ENCODE measurements at places on chromosomes 4 and X.
A peak's percentile ranks its signal among the peaks of the same experiment; 100 is the strongest.

- H3K4me1 ChIP-seq = peaks cover 18% of the 10 kb centered on the region
- no peak overlapping the region for H3K27ac ChIP-seq
- peaks cover 13% of the 10 kb centered on the region for H3K36me3 ChIP-seq
- peaks cover 14% of the 10 kb centered on the region for H3K27me3 ChIP-seq
- no peak for DNase-seq
- H3K4me3 ChIP-seq = peak overlapping the region; percentile 26
Observed at GRCh38 chr4:140645614-140646412, 77.1 kb upstream of the UCP1 start.

- H3K4me1 ChIP-seq = peaks cover 17% of the 10 kb centered on the region
- H3K36me3 ChIP-seq = no peaks in the 10 kb centered on the region
- no peaks in the 10 kb centered on the region for H3K27me3 ChIP-seq
Observed at GRCh38 chr4:41989994-41990364, 351 bp upstream of the SLC30A9 start.

DNA sequence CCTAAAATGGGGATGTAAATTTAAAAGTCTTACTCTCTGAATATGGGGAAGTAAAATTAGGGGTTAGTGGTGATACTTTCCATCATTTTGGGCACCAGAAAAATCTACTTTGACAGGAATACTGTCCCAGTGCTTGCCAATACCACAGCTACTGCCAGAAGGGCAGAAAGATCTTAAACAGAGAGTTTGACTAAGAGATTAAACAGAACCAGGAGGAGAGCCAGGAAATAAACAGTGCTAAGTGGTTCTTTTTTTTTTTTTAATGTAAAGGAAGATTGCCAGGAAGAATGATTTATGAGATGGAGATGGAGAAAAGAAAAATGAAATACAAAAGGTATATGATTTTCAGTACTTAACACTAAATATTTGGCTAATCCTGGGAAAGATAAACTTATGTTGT lies 126.8 kb downstream of the RTL3 start:
- no peaks in the 10 kb centered on the region for H3K36me3 ChIP-seq
- DNase-seq = no peak
- no peak overlapping the region for H3K4me3 ChIP-seq
- peaks cover 2% of the 10 kb centered on the region for H3K27me3 ChIP-seq
- H3K4me1 ChIP-seq = no peaks in the 10 kb centered on the region

DNA sequence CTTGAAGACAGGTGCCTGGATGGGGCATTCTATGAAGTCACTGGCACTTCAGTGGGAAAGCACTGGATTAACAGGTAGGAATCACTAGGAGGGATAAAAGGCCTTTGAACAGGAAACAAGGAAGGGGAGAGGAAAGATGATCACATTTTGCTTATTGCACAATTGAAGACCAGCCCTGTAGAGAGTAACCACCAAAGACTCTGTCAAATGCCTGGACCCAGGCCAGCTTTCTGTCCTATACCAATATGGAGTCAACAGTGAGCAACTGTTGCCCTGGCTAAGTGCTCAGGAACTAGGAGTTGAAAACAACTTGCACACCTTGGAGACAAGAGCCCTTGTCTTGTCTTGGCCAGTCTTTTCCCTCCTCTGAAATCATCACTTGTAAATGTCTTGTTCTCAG lies 14.1 kb upstream of the RTL3 start:
- no peaks in the 10 kb centered on the region for H3K36me3 ChIP-seq
- no peaks in the 10 kb centered on the region for H3K4me1 ChIP-seq
- DNase-seq = no peak
- H3K27me3 ChIP-seq = no peaks in the 10 kb centered on the region

DNA sequence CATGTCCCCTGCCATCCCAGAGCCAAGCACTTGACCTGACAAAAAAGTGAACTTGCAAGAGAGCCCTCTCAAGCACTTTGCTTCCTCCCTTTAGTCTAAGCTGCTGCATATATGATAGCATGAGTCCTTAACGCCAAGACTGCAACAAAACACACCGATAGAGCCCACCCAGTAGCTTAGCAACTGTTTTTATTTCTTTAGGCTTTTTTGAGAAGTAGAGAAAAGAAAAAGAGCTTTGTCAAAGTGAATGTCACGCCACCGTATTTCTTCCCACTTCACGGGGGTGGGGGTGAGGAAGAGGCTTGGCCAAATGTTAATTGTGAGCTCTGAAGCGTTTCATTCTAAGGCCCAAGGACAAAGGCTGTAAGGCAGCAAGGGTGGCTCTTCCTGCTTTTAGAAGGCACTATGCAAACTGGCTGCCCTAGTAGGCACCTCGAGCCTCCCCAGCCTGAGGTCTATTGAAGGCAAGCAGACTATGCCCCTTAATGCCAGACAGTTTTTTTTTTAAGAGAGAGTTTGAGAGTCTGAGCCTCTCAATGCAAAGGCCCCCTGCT lies 138.6 kb downstream of the HS6ST2 start:
- H3K36me3 ChIP-seq = no peaks in the 10 kb centered on the region
- H3K27ac ChIP-seq = no peak overlapping the region
- no peaks in the 10 kb centered on the region for H3K27me3 ChIP-seq
- no peak overlapping the region for H3K4me3 ChIP-seq

DNA sequence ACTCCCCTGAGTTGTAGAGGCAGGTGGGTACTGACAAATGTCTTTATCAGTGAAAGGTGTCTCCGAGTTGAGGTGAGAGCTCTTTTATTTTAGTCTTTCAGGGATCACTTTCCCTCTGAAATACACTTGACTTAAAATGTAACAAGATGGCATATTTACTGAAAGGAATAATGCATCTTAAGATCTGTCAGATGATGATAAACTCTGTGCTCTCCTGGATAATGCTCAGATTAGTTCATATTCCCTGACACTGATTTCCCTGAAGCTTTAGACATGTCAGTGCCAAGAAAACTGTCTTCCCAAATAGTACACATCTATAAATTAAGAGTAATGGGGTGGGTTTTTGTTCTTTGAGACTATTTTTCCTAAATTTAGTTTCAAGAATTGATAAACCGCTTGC lies 75.5 kb downstream of the ALG13 start:
- peaks cover 16% of the 10 kb centered on the region for H3K36me3 ChIP-seq
- H3K27ac ChIP-seq = no peak overlapping the region
- no peak overlapping the region for H3K4me3 ChIP-seq
- no peaks in the 10 kb centered on the region for H3K27me3 ChIP-seq
- H3K4me1 ChIP-seq = no peaks in the 10 kb centered on the region

DNA sequence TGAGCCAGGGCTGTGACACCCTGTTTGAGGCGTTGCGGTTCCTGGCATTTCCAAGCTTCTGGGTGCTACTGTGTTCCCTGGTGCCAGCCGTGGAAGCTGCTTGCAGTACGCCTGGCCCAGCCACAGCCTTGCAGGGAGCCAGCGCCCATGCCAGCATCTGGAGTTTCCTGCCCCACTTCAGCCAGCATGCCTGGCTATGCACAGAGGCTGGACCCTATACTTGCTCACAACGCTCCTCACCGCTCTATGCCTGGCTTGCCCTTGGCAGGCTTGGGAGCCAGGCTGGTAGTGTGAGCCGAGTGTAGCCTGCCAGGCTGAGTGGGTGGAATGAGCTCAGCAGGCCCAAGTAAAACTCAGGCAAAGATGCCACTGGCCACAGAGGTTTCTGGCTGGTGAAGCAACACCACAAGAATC lies 22.4 kb downstream of the PRRG1 start:
- peaks cover 15% of the 10 kb centered on the region for H3K4me1 ChIP-seq
- H3K4me3 ChIP-seq = no peak overlapping the region
- no peaks in the 10 kb centered on the region for H3K36me3 ChIP-seq
- peaks cover 2% of the 10 kb centered on the region for H3K27me3 ChIP-seq

DNA sequence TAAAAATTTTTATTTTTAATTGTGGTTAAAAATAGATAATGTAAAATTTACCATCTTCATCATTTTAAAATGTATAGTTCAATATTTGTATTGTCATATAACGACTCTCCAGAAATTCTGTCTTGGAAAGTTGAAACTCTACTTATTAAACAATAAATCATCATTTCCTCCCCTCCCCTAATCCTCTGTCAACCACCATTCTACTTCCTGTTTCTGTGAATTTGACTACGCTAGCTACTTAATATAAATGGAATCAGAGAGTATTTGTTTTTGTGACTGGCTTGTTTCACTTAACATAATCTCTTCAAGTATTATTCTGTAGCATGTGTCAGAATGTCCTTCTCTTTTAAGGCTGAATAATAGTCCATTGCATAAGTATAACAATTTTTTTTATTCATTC lies 729.0 kb upstream of the AADAT start:
- peaks cover 2% of the 10 kb centered on the region for H3K27me3 ChIP-seq
- no peak overlapping the region for H3K4me3 ChIP-seq
- H3K36me3 ChIP-seq = no peaks in the 10 kb centered on the region
- H3K27ac ChIP-seq = no peak overlapping the region
- H3K4me1 ChIP-seq = no peaks in the 10 kb centered on the region

GRCh38 chrX:30296408-30297254 lies 12.6 kb downstream of the NR0B1 start:
- no peak for DNase-seq
- peaks cover 1% of the 10 kb centered on the region for H3K27me3 ChIP-seq
- no peak overlapping the region for H3K27ac ChIP-seq
- no peaks in the 10 kb centered on the region for H3K36me3 ChIP-seq
- H3K4me3 ChIP-seq = no peak overlapping the region
- no peaks in the 10 kb centered on the region for H3K4me1 ChIP-seq

DNA sequence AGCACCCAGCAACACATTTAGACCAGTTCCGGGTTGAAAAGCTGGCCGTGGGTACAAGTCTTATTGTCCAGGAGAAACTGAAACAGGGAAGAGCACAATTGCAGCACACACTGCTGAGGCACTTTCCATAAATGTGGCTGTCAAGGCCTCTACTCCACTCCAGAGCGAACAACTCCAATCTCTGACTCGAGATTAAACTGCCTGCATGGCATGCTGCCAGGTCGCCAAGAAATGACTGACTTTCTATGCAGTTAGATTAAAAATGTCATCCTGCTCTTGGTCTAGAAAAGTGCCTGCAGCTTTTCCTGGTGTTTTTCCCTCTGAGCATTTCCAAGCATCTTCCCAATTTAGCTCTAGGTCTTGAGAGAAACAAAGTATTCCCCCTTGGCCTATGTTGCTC lies 260.6 kb upstream of the EMCN start:
- no peak overlapping the region for H3K27ac ChIP-seq
- H3K4me1 ChIP-seq = peaks cover 3% of the 10 kb centered on the region
- H3K4me3 ChIP-seq = no peak overlapping the region
- H3K36me3 ChIP-seq = peaks cover 3% of the 10 kb centered on the region
- H3K27me3 ChIP-seq = peaks cover 4% of the 10 kb centered on the region
- DNase-seq = no peak

DNA sequence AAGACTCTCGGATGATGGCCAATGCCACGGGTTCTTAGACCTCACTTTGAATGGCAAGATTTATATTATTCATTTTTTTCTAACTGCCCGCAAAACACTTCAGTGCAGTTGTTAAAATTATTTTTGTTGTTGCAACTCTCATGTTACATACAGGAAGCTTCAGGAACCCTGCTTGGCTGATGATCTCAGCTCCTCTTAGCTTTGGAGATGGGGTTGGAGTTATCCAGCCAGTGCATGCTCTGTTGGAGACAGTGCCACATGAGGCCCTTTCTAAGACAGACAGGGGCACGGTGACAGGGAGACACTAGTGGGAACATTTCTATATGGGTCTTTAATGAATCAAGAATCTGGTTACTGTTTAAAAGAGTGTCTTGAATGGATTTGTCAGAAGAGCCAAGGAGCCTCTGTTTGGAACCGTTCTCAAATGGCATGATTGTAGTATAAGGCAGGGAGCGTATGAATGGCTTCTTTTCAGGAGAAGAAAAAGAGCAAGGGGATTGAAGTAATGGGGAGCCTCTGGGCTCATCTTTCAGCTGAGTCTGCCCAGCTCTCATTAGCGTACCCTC lies 61.9 kb upstream of the ENPP6 start:
- H3K27ac ChIP-seq = no peak overlapping the region
- H3K4me1 ChIP-seq = peaks cover 15% of the 10 kb centered on the region
- no peak for DNase-seq

DNA sequence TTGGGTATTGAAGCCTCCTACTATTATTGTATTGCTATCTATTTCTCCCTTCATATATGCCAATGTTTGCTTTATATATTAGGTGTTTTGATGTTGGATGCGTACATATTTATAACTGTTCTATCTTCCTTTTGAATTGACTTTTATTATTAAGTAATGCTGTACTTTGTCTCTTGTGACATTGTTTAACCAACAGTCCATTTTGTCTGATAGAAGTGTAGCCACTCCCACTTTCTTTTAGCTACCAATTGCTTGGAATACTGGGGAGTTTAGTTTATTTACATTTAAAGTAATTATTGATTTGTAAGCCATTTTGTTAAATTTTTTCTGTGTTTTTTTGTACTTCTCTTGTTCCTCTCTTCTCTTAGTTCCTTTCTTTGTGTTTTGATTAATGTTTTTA lies 195.9 kb downstream of the GC start:
- H3K27ac ChIP-seq = no peak overlapping the region
- no peak for DNase-seq
- no peaks in the 10 kb centered on the region for H3K4me1 ChIP-seq
- H3K4me3 ChIP-seq = no peak overlapping the region
- no peaks in the 10 kb centered on the region for H3K36me3 ChIP-seq

DNA sequence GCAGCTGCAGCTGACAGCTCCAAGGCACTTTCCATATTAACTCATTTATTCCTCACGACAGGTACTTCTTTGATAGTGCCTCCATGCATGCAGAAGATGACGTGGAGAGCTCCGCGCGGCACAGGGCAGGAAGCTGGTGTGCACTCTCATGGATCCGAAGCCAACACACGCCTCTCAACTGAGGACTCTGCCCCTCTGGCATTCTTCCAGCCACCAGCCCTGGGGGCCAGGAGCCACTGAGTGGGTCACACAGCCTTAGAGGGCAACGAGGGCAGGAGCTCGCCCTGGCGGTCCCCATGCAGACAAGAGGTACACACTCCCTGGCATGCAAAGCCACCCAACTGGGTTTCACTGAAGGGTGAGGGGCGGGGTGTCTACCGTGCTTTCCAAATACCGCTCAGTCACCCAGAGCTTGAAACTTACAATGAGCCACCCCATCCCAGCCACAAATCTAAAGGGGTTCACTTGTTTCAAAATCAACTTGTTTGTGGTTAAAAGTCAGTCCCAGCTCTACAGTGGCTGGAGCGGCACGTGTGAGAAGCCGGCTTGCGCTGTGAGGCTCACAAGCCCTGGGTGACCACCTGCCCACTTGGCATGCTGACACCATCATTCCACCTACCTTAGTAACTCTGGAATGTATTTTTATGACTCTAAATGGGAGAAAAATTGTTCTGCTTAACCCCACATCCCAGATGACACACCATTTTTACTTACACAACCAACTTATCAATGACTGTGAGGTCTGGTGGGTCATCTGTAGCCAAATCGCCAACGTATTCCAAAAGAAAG lies 16.2 kb downstream of the NOP14 start:
- H3K27me3 ChIP-seq = peaks cover 7% of the 10 kb centered on the region
- peaks cover 48% of the 10 kb centered on the region for H3K36me3 ChIP-seq
- no peak for DNase-seq
- peaks cover 2% of the 10 kb centered on the region for H3K4me1 ChIP-seq
- no peak overlapping the region for H3K4me3 ChIP-seq

GRCh38 chrX:70553516-70553915 lies 108.9 kb downstream of the DLG3 start:
- H3K27me3 ChIP-seq = no peaks in the 10 kb centered on the region
- H3K4me1 ChIP-seq = no peaks in the 10 kb centered on the region
- no peak overlapping the region for H3K4me3 ChIP-seq
- no peaks in the 10 kb centered on the region for H3K36me3 ChIP-seq
